ENCODE measurements at places on chromosomes 4 and X. TPM values are rescaled to one million over a fixed set of nuclear protein-coding genes. Genes with fewer than 3 reads are reported as not detected.

SHOX gene
- 0.12 TPM for polyA plus RNA-seq

LANCL3 gene
- 0.20 TPM for polyA plus RNA-seq

ARL9 gene
- 0.45 TPM for polyA plus RNA-seq

CPZ gene
- 18.9 TPM for polyA plus RNA-seq

SCML1 gene
- 28.8 TPM for polyA plus RNA-seq

WWC2 gene
- polyA plus RNA-seq: 67.5 TPM

CXCR3 gene
- polyA plus RNA-seq: 0.17 TPM

ASB5 gene
- polyA plus RNA-seq: 0.18 TPM

PCYT1B gene
- 3.3 TPM for polyA plus RNA-seq

XKRX gene
- 0.25 TPM for polyA plus RNA-seq

DNAAF6 gene
- polyA plus RNA-seq: 0.08 TPM

UCHL1 gene
- polyA plus RNA-seq: 99.9 TPM

CCDC110 gene
- 2.7 TPM for polyA plus RNA-seq

FAAH2 gene
- polyA plus RNA-seq: 15.2 TPM

SUPT20HL1 gene
- polyA plus RNA-seq: not detected

CHST7 gene
- polyA plus RNA-seq: 1.5 TPM

MXD4 gene
- polyA plus RNA-seq: 49.5 TPM

TRAM1L1 gene
- polyA plus RNA-seq: 17.5 TPM

AMTN gene
- polyA plus RNA-seq: not detected

CDX4 gene
- not detected for polyA plus RNA-seq

SLC26A1 gene
- 10.0 TPM for polyA plus RNA-seq

GALNT7 gene
- 43.4 TPM for polyA plus RNA-seq

SMIM20 gene
- 48.7 TPM for polyA plus RNA-seq

GNRHR gene
- 0.96 TPM for polyA plus RNA-seq

MAGEB17 gene
- polyA plus RNA-seq: 0.22 TPM

HPSE gene
- polyA plus RNA-seq: 1.1 TPM

RASL11B gene
- polyA plus RNA-seq: 40.5 TPM

PRR32 gene
- not detected for polyA plus RNA-seq

AFM gene
- 16.7 TPM for polyA plus RNA-seq

PITX2 gene
- polyA plus RNA-seq: 3.8 TPM

CYSLTR1 gene
- polyA plus RNA-seq: 2.1 TPM

MAGEA4 gene
- not detected for polyA plus RNA-seq

BEND2 gene
- 0.10 TPM for polyA plus RNA-seq

GAGE13 gene
- not detected for polyA plus RNA-seq

CCNB3 gene
- 1.6 TPM for polyA plus RNA-seq

KLB gene
- 0.27 TPM for polyA plus RNA-seq

DOK7 gene
- 1.5 TPM for polyA plus RNA-seq

CT47B1 gene
- not detected for polyA plus RNA-seq

All from left kidney (tissue), 8 donors.